ENCODE measurements at places on chromosomes 13 and 19.

GRCh38 chr13:40517486-40518480, 148.7 kb downstream of the FOXO1 start:
- peak; percentile 48 for DNase-seq

GRCh38 chr19:42105368-42105767, 26.9 kb downstream of the POU2F2 start:
- no peak for DNase-seq

DNA sequence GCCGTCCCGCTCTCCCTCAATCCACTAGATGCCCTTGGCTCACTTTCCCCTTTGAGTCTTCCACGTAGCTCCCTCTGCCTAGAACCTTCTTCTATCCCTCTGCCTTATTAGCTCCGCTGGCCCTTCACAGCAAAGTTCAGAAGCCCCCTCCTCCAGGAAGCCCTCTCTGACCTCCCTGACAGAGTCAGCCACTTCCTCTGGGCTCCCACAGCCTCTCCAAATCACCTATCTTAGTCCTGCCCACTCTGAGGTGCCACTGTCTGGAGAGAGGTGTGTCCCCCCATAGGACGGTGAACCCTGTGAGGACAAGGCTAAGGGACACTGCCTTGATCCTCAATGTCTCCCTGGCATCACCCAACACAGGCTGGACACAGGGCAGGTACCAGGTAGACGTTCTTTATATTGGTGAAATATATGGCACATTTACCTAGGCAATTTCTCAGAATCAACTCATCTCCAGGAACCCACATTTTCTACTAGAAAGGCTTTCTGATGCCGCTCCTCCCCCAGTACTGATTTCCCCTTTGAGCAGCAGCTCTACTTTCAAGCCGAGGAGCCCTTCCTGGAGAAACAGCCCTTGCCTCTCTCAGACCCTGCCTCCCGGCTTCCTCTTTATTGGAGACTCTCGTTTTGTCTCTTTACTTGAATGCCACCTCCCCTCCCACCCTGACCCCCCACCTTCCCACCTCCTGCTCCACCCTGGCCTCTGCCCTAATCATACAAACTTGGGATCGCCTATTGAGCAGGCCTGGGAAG, 3.4 kb upstream of the TGFB1 start:
- peak; percentile 60 for DNase-seq

DNA sequence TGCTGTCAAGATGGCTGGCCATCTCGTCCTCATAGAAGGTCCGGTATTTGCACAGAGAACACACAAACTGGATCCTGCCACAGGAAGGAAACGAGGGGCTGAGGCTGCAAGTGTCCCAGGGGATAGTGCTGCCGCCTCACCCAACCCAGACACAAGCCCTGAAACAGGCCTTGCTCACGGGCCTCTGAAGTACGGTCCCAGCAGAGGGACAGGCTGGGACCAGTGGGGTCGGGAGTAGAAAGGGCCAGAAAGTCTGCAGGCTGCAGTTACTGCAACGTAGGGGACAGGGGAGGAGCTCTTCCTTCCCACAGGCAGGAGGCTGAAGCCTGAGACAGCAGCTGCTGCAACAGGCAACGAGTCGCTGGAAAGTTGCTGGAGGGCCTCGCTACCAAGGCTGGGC, 18.2 kb upstream of the AKAP8 start:
- DNase-seq, result no peak

- DNase-seq, result no peak
Observed at GRCh38 chr13:43830497-43830881, 43.7 kb upstream of the ENOX1 start.

DNA sequence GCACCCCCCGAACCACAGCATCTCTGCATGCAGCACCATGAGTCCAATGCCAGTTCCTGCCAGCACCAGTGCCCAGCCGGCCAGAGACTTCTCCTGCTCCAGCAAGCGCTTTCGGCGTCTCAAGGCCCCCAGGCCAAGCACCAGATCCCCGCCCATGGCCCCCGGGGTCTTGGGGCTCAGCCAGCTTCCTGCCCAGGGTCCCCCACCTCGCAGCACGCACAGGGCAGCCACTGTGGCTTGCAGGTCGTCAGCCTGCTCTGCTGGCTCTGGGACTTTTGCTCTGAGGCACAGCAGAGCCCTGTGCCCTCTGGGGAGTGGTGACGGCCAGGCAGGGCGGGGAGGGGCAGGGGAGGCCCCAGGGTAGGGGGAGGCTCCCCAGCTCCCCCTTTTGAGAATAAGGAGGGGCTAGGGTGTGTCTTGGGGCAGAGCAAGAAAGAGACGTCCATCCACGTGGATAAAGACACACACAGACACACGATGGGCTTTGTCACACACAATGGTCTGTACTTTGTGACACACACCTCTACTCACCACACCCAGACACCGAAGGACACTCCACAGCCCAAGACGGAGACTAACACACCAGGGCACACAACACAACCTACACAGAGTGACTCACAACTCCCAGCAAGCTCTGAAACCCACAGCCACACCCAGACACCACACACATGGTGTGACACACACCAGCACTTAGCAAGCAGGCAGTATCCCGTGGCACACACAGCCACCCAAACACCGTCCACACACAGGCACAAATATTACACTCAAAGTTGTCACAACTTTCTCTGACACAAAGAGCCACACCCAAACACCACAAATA, at the start of gene KCNN4:
KCNN4 (minus strand) TSS at position 268 of the 820 bp plus-strand sequence; CDS start at position 156, 112 bp downstream.
- DNase-seq, result peak; percentile 91

- DNase-seq, result no peak
Observed at GRCh38 chr13:81770868-81771505, 1430.1 kb upstream of the SPRY2 start.

GRCh38 chr13:104833221-104833620, 1702.2 kb downstream of the EFNB2 start:
- no peak for DNase-seq

- no peak for DNase-seq
Observed at GRCh38 chr13:37601648-37602440, 3.3 kb upstream of the POSTN start.

- DNase-seq, result no peak
Observed at GRCh38 chr13:84126671-84127171, 244.4 kb upstream of the SLITRK1 start.

DNA sequence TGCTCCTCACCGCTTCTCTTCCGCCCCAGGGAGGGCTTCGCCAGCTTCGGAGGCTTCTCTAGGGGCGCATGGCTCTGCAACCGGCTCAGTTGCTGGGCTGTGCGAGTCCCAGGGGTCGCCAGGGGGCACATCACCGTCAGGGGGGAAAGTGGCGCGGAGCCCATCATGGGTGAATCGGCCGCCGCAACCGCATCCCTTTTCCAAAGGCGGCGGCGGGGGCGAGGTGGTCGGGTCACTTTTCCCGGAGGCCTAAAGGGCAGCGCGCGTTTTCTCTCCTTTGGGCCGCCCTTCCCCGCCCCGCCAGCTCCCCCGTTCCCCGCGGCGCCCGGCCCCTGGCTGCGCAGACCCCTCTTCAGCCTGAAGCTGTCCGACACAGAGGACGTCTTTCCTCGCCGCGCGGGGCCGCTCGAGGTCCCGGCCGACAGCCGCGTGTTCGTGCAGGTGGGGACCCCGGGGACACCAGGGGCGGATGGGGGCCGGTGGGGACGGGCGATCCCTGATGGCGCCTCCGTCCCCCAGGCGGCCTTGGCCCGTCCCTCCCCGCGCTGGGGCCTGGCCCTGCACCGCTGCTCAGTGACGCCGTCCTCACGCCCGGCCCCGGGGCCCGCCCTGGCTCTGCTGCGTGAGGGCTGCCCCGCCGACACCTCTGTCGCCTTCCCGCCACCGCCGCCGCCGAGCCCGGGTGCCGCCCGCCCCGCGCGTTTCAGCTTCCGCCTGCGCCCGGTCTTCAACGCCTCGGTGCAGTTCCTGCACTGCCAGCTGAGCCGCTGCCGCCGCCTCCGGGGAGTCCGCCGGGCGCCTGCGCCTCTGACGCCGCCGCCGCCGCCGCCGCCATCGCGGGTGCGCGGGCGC, 1.7 kb downstream of the TGFBR3L start:
- DNase-seq, result peak; percentile 74

- DNase-seq, result no peak
Observed at GRCh38 chr13:109949397-109949796, 163.0 kb upstream of the IRS2 start.

- DNase-seq, result no peak
Observed at GRCh38 chr13:45711951-45712350, 9.8 kb downstream of the CBY2 start.

- DNase-seq, result peak; percentile 34
Observed at GRCh38 chr19:31340042-31341025, 8.9 kb downstream of the TSHZ3 start.

- no peak for DNase-seq
Observed at GRCh38 chr13:98328511-98328910, 151.4 kb upstream of the RNF113B start.

GRCh38 chr13:44302940-44303575, 70.6 kb upstream of the SERP2 start:
- no peak for DNase-seq

DNA sequence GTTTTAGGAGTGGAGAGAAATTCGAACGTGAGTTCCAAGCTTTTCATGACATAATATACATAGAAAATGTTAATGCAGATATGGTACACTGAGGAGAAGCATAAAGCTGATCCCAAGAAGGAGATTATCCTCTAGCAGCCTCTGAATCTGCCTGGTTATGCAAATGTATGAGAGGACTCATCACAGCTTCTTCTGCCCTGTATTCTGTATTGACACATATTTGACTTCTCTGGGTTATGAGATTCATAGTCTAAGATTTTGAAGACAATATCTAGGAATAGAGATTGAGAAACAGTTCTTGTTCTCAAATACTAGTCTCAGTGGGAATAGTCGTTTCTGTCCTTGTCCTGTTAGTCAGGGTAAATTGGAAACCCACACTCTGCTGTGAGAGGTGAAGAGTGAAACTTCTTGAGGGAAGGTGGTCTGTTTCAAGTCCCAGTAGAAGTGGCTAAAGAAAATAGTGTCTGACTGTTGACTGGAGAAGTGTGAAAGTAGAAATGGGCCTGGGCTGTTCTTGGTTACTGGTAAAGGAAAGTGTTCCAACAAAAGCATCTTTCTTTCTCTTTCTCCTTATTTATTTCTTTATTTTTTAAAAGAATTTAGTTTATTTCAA, 1356.6 kb downstream of the SLITRK5 start:
- no peak for DNase-seq

- peak; percentile 3 for DNase-seq
Observed at GRCh38 chr19:16229322-16229641, 31.6 kb downstream of the AP1M1 start.
